Endothelial cell (in vitro differentiated cells): ENCODE measurements at places on chromosomes 7 and 10. TPM values are rescaled to one million over a fixed set of nuclear protein-coding genes. Genes with fewer than 3 reads are reported as not detected.
A peak's percentile ranks its signal among the peaks of the same experiment; 100 is the strongest.

The TNS3 gene
- 7.5 TPM for total RNA-seq

The PPP1R3C gene
- 0.31 TPM for total RNA-seq

The SLC37A3 gene
- total RNA-seq, result 76.7 TPM

The INHBA gene
- 0.08 TPM for total RNA-seq

The PNLIPRP2 gene
- not detected for total RNA-seq

DNA sequence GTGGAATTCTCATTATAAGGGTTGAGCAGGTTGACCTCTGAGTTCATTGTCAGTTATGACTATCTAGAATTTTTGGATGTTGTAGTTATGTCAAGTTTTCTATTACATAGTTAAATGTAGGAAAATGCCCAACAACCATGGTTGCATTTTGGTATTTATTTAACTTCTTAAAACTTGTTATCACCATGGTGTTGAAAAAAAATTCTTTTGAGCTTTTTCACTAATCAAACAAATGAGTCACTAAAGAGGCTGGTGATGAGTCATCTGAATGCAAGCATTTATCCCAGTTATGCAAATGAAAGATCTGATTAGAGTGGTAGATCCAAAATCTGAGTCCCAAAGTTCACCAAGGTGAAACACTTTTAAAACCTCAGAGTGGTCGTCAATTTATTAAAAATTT lies 624.7 kb upstream of the IGFBP3 start:
- no peak overlapping the region for H3K4me3 ChIP-seq
- no peaks in the 10 kb centered on the region for H3K36me3 ChIP-seq
- H3K27me3 ChIP-seq, result no peaks in the 10 kb centered on the region
- H3K27ac ChIP-seq, result no peak overlapping the region

DNA sequence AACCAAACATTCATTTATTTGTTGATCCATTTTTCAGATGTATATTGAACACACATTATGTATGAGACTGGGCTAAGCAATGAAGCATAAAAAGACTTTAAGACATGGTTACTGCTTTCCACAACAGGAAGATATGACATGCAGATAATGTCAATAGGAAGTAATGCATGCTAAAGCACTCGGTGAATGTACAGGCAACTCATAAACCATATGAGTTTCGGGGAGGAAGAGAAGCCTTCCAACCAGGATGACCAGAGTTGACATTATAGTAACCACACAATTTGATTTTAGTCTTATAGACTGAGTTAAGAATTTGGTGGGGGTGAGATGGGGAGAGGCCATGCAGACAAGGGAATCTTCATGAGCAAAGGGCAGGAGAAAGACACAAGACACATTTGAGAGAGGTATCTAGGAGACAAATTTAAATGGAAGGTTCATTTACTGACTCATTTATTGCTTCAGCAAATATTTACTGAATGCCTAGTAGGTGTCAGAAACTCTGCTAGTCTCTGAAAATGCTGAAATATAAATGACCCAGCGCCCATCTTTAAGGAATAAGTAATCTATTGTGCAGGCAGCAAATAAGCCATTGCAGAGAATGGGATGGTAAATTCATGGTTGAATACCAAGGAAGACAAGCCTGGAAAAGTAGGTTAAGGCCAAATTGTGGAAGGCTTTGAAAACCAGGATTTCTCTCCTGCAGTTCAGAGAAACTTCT lies 19.0 kb upstream of the SLK start:
- H3K4me1 ChIP-seq, result peaks cover 9% of the 10 kb centered on the region
- H3K4me3 ChIP-seq, result no peak overlapping the region
- no peaks in the 10 kb centered on the region for H3K36me3 ChIP-seq
- no peak for DNase-seq

DNA sequence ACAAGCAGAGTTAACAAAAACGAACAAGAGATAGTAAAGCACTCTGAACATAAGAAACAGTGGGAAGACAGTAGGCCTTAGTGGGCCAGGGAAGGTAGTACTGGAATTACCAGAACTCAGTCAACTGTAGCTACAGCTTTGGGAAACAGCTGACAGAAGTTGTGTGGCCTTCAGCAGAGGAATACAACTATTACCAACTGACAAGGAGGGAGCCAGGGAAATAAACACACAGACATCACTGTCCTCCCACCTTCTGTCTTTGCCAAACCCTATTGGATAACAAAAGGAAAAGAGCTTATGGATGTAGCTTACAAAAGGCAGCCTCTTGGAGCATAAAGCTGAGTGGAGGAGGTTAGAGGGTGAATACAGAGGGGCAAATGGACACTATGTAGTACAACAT lies 15.4 kb downstream of the MICU1 start:
- H3K4me1 ChIP-seq, result peaks cover under 1% of the 10 kb centered on the region
- peaks cover 6% of the 10 kb centered on the region for H3K36me3 ChIP-seq
- no peak for DNase-seq
- no peak overlapping the region for H3K27ac ChIP-seq
- H3K4me3 ChIP-seq, result no peak overlapping the region

DNA sequence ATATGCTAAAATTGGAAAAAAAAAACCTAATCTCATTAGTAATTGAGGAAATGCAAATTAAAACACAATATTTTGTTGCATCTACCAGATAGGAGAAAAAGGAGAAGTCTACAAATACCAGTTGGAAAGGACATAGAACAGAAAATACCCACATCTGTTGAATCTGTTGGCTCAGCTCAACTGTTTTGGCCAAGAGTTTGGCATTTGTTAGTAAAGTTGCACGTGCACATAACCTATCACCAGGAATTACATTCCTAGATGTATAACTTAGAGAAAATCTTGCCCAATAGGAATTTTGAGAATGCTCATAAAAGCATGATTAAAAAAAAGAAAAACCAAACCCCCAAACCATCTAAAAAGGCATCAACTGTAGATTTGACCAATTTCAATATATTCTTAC lies 282.1 kb upstream of the BMPER start:
- H3K27me3 ChIP-seq, result peaks cover 3% of the 10 kb centered on the region
- no peak overlapping the region for H3K4me3 ChIP-seq
- peaks cover 6% of the 10 kb centered on the region for H3K36me3 ChIP-seq

DNA sequence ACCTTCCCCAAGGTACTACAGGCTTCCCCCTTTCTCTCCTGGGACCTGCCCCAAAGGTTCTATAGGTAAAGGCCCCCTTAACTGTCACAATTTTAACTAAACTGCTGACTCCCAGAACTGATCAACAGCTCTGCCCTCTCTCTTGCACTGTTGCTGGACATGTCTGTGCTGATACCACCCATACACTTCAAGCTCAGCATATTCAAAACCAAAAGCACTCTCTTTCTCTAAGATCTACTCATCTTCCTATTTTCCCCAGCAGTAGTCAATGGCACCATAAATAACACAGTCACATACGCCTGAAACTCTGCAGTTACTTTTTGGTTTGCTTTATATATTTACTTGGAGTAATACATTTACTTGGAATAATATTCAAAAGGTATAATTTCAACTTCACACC lies 12.3 kb downstream of the OSBPL3 start:
- H3K4me3 ChIP-seq, result no peak overlapping the region
- H3K36me3 ChIP-seq, result no peaks in the 10 kb centered on the region
- no peaks in the 10 kb centered on the region for H3K4me1 ChIP-seq
- DNase-seq, result no peak

GRCh38 chr10:102113956-102114857 lies 6.0 kb downstream of the LDB1 start:
- peaks cover 70% of the 10 kb centered on the region for H3K4me1 ChIP-seq
- H3K27ac ChIP-seq, result peak overlapping the region; percentile 52
- H3K36me3 ChIP-seq, result peaks cover 29% of the 10 kb centered on the region
- peak; percentile 25 for DNase-seq

DNA sequence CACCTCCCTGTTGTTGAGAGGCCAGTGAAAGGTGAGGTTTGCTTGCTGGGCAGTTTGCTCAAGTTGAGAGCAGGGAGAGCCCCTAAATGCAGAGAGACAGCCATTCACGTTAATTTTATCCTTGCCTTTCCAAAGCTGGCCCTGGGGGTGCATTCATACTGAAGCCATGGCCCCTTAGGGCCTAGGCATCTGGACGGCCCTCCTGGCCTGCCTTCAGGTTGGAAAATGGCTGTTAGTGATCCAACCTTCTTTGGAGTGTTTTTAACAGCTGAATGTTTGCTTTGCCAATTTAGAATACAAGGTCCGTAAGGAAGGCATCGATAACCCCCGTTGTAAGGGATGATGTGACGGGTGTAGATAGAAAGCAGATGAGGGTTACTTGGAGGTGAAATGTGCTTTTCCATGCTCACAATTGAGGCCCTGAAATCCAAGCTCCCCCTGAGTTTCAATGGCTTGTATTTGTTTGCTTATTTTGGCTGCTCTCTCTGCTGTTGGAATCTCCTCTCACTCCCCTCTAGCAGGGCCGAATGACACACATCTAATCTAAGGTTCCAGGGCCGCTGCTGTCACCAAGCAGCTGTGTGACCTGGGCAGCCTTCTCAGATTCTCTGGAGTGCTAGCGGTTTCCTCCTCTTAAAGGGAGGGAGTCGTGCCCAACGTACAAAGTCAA lies 171.6 kb upstream of the MKI67 start:
- H3K27me3 ChIP-seq, result peaks cover 3% of the 10 kb centered on the region
- no peak overlapping the region for H3K4me3 ChIP-seq
- no peaks in the 10 kb centered on the region for H3K4me1 ChIP-seq
- DNase-seq, result no peak
- H3K27ac ChIP-seq, result no peak overlapping the region

DNA sequence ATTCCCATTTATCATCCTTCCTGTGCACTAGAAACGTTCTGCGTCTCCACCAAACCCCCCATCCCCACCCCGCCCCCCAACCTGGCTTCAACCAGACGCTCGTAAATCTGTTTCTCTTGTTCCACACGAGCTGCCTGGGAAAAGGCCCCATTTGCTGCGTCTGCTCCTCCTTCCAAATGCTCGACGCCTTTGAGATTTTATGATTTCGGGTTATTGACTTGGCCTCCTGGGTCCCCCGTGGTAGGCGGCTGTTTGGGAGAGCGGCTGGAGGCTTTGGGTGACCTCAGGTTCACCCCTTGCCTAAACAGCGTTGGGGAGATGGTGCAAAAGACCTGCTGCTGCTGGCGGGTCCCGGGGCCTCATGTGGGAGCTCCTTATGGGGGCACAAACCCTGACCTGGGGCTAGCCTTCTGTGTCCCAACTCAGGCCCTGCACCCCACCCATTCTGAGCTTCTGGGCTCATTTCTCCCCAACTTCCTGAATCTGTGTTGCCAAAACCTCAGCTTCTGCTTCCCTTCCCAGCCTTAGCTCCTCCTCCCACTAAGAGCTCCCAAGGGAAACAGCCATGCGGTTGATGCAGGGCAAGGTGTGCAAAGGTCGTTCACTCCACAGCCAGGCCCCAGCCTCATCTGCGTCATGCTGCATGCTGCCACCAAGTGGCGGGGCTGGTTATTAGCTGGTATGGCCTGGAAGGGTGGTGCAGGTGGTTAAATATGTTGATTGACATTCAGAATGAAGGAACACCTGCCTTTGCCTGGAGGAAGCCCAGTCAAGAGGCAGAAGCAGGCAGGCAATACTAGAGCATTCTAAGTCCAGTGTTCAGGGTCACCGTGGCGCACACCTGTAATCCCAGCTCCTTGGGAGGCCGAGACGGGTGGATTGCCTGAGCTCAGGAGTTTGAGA lies 49.1 kb upstream of the ELN start:
- peak; percentile 49 for DNase-seq
- no peaks in the 10 kb centered on the region for H3K4me1 ChIP-seq
- no peak overlapping the region for H3K27ac ChIP-seq
- H3K27me3 ChIP-seq, result peaks cover 18% of the 10 kb centered on the region
- no peak overlapping the region for H3K4me3 ChIP-seq

- H3K27me3 ChIP-seq, result peaks cover 21% of the 10 kb centered on the region
- peaks cover 78% of the 10 kb centered on the region for H3K4me1 ChIP-seq
- peaks cover 13% of the 10 kb centered on the region for H3K36me3 ChIP-seq
- peak overlapping the region; percentile 81 for H3K4me3 ChIP-seq
- peak; percentile 37 for DNase-seq
These were observed 10.3 kb downstream of the ITPRIP start for GRCh38 chr10:104327745-104328645.

DNA sequence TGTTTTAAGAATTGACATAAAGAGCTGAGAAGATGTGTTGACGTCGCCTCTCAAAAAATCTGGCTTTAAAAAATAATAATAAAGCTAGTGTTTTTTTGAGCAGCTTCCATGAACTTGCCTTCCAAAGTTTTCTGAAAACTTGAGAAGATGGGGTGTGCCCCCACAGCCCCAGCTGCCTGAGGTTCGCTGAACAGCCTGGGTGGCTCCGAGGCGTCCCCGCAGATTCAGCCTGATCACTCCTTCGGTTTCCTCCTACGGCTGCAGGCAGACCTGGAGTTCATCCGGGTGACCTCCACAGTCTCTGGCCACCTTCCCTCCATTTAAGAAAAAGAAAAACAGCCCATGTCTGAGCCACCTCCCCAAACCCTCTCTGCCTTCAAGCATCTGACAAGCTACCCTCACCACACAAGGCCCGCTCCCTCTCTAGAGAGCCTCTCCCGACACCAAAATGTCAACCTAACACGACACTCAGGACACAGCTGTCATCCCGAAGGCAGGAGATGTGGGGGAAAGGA lies 177.8 kb downstream of the PTPRN2 start:
- no peak overlapping the region for H3K27ac ChIP-seq
- peaks cover 2% of the 10 kb centered on the region for H3K4me1 ChIP-seq
- H3K27me3 ChIP-seq, result peaks cover 16% of the 10 kb centered on the region
- H3K4me3 ChIP-seq, result no peak overlapping the region
- no peak for DNase-seq

DNA sequence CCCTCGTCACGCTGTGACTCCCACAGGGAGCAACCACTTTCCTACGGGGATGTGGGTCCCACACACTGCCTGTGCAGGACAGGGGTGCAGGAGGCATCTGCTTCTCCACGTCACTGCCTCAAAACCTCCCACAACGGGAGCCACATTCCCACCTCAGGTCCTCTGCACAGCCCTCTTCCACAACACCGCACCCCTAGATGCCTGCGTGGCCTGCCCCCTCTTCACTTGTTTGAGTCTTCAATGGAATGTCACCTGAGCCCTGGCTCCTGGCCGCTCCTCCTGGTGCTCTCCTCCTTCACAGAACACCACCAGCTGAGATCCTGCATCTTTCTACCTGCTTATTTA lies 73.6 kb downstream of the MAD1L1 start:
- no peak overlapping the region for H3K27ac ChIP-seq
- peaks cover 5% of the 10 kb centered on the region for H3K27me3 ChIP-seq
- H3K4me3 ChIP-seq, result no peak overlapping the region
- peaks cover 11% of the 10 kb centered on the region for H3K36me3 ChIP-seq
- no peak for DNase-seq

GRCh38 chr7:34269084-34269483 lies 363.7 kb downstream of the BMPER start:
- DNase-seq, result no peak
- no peak overlapping the region for H3K27ac ChIP-seq
- H3K36me3 ChIP-seq, result no peaks in the 10 kb centered on the region
- no peaks in the 10 kb centered on the region for H3K27me3 ChIP-seq
- no peak overlapping the region for H3K4me3 ChIP-seq
